HepG2 (cell line): ENCODE measurements at places on chromosomes 3 and 15.

DNA sequence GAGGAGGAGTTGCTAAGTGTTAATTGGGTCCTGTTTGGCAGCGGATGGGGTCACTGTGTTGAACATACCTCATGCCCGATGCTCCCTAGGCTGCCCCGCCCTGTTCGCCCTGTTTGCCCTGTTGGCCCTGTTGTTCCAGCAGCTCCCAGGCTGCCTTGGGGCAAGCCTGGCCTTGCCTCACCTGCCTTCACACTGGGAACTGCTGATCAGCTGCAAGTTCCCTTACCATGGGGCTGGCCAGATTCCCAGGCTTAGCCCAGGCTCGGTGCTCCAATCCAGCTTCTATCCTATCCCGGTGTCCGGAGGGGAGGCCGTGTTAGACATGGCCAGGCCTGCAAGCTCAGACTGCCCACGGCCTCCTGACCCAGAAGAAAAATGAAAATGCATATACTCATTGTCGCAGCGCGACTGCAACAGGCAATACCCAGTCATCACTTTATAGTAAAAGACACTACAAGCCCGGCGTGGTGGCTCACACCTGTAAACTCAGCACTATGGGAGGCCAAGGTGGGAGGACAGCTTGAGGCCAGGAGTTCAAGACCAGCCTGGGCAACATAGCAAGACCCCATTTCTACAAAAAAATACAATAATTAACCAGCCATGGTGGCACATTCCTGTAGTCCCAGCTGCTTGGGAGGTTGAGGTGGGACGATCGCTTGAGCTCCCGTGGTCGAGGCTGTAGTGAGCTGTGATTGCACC, 42.9 kb upstream of the ZNF710 start:
- peak; percentile 24 for DNase-seq

DNA sequence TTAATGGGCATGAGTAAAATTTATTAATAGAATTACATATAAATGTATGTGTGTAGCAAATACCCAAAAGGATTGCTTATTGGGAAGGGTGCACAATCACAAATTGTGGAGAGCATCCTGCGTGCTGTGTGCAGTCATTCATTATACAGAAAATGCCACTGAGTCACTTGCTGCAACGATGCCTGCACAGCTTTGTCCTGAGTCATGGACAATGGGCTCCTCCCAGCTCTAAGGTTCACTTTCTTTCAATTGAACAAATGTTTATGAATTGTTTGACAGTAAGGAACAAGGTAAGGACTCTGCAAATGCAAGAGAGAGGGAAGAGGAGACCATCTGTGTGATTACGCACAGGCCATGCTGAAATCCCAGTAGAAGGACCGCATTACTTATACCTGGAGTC, 18.7 kb downstream of the CFAP161 start:
- DNase-seq = no peak

- DNase-seq = peak; percentile 34
Observed at GRCh38 chr15:85858586-85859375, 64.1 kb upstream of the KLHL25 start.

DNA sequence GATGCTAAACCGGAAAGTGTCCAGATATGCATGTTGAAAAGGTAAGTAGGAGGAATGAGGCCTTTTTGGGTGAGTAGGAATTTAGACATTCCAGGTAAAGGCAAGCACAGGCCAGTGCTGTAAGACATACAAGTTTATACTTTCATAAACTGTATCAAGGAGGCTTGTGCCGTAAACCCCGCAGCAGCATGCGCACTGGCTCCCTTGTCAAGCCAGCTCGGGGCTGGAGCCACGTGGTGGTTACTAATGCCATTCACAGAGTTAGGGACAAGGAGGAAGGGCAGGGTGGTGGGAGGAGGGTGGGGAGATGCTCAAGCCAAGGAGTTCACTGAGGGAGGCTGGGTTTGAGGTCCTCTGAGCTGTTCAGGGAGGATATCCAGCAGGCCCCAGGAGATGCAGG, 35.8 kb downstream of the PLD1 start:
- no peak for DNase-seq

DNA sequence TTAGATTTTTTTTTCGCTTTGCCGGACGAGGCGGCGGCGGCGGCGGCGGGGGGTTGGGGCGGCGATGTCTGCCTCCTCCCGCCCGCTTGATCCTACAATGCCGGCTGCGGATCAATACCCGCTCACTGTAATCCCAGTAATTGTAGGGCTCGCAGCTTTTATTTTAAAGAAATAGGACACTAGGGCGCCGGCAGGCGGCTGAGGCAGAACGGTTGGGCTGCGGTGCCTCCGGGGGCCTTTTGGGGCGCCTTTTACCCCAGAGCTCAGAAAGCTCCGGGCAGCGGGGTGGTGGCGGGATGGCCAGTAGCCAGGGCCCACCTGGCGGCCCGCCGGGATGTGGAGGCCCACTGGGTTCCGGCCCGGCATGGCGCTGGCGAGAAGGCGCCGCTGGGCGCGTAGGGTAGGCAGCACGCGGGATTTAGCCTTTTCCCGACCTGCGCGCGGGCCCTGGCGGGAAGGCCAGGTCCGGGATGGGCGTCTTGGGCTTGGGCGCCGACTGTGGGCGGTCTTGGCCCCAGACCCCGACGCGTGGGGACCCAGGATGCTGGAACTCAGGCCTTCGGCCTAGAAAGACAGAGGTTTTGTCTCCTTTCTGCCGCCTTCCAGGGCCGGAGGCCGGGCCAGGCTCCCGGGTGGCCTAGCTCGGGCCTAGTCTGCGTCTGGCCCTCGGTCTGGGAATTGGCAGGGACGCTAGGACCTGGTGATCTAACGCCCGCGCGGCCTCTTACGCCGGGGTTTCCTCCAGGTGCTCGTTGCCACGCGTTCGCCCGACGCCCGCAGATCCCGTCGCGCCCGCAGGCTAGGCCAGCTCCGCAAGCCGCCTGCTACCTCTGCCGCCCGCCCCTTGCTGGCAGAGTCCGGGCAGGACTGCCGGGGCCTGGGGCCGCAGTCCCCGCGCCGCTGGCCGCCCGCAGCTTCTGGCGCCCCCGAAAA, 15.5 kb upstream of the ONECUT1 start:
- no peak for DNase-seq
